Activated CD8-positive, alpha-beta memory T cell treated with anti-CD3 and anti-CD28 coated beads, Interleukin-2, amount 50 U/mL, for 4 hours (primary cell): ENCODE measurements at places on chromosomes 1 and 21.

- no peak for DNase-seq
These were observed 119.3 kb downstream of the CRYAA start for GRCh38 chr21:43287795-43288755.

- DNase-seq = no peak
These were observed 500.9 kb upstream of the PRMT6 start for GRCh38 chr1:106555571-106555970.

GRCh38 chr1:32541064-32541566 lies 1.9 kb downstream of the ZBTB8A start:
- DNase-seq = no peak

DNA sequence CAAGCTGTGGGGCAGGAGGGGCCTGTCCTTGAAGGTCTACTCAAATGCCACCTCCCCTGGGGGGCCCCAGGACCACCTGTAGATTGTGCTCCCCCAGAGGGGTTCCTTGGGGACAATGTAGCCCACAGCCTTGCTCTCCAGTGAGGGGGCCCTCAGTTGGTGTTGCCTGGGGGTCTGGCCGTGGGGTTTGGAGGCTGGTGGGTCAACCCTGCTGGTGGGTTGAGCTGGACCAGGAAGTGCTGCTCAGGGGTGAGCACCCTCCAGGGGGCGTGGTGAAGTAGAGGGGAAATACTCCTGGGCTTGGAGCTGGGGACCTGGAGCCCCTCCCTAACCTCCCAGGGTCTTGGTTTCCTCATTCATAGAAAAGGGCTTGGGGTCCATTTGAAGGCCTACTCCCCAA lies 143.6 kb upstream of the WNT4 start:
- DNase-seq = no peak

DNA sequence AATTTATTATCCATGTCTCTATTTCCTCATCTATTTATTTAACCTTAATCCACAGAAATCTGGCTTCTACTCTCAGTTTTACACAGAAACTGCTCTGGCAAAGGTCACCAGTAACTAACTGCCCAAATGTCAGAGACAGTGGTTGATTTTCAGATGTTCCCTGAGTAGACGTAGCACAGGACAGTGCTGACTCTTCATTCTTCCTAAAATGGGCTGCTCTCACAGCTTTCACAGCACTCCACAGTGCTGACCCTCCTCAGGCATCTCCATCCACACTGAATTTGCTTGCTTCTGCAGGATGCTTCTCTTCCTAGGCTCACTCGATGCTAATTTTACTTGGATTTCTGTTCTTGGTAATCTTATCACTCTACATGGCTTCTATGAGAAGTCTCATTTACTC lies 508.2 kb upstream of the ZRANB2 start:
- DNase-seq = no peak

GRCh38 chr1:94982398-94982797 lies 55.5 kb upstream of the CNN3 start:
- no peak for DNase-seq

- DNase-seq = no peak
These were observed 84.5 kb downstream of the ATP6V1G3 start for GRCh38 chr1:198455966-198456365.
